Anterior cingulate cortex (tissue), 58 donors: ENCODE measurements at places on chromosomes 1 and 21.
A peak's percentile ranks its signal among the peaks of the same experiment; 100 is the strongest.

GRCh38 chr1:225519166-225519863, 91.5 kb upstream of the LBR start:
- DNase-seq = no peak

DNA sequence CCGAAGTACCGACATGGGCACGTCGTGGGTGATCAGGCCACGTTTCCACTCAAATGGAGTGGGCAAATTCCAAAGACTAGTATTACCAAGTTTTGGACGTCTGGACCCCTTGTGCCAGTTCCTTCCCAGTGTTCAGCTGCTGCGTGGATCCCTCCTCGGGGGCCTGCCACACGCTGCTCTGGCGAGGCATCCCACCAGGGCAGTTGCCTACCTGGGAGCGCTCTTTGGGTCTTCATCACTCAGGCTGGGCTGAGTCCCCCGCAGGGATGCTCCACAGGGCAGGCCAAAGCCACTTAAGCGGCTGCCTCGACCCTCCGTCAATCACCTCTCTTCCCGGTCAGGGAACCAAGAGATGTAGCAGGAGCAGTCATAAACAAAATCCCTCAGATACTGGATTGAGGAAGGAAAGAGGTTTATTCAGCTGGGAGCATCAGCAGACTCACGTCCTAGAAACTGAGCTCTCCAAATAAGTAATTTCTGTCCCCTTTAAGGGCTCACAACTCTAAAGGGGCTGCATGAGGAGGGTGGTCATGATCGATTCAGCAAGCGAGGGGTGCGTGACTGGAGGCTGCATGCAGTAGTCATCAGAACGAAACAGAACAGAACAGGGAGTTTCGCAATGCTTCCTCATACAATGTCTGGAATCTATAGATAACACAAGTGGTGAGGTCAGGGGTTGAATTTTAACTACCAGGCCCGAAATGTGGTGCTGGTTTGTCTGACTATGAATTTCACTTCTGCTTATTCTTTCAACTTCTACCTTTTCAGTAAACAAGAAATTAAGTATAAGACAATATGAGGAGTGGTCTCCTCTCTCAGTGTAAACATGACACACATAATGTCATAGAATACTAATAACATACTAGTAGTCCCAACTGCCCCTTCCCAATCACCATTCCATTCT, 998.6 kb upstream of the NCAM2 start:
- DNase-seq = no peak

DNA sequence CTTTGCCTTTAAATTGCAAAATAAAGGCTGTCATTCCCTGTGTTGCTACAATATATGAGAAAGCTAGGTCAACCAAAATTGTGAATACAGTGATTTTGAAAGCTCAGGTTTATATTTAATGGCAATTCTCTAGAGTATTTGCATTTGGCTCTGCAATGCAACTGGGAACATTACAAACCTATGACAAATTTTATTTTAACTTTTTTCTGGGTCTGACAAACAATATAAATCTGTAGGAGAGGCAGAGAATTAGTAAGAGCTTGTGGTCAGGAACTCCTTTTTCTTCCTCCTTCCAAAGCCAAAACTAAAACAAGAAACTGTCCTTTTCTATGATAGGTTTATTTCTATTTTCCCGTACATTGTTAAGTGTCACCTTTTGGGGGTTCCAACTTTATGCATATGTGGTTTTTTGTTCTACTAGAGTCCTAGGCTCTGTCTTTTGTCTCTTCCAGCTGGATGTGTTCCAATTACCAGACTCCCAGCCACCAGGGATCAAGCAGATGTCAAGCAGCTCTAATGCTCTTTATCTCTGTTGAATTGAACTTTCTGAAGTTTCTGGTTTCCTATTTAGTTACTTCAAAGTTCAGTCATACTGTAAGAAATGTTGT, 106.9 kb downstream of the ASH1L start:
- no peak for DNase-seq

GRCh38 chr1:164515231-164515630, 43.8 kb upstream of the PBX1 start:
- no peak for DNase-seq

- no peak for DNase-seq
Measured at GRCh38 chr1:219159946-219160645, 13.6 kb upstream of the LYPLAL1 start.

DNA sequence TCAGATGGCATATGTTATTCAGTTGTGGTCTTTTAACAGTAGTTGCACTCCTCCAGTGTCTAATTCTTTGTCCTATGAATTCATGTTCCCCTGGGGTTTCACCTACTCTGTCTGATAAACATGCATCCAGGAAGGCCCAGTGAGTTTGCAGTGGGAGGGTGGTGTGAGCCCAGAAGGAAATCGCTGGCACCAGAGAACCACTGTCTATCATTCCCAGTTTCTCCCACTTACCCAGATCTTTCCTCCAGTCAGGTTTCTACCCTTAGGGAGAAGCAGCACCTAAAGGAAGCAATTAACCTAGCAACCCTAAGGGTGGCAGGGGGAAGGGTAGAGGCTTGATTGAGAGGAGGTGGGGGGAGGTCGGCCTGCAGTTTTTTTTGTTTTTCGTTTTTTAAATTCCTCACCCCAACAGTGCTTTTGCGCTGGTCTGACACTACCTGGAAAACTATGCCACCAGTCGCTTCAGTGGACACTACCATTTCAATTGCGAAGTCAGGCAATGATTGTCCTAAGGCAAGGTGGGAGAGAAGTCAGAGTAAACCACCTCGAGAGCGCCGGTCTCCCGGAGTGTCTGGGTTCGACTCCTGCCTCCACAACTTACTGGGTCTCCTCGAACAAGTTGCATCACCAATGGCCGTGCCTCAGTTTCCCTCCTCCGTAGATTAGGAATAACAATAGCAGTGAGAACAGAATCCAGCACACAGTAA, 766 bp upstream of the SLC44A3 start:
- no peak for DNase-seq

- DNase-seq = peak; percentile 38
Measured at GRCh38 chr21:42254651-42255601, 36.0 kb downstream of the ABCG1 start.

- DNase-seq = no peak
Measured at GRCh38 chr1:213561870-213562269, 425.9 kb upstream of the PROX1 start.

DNA sequence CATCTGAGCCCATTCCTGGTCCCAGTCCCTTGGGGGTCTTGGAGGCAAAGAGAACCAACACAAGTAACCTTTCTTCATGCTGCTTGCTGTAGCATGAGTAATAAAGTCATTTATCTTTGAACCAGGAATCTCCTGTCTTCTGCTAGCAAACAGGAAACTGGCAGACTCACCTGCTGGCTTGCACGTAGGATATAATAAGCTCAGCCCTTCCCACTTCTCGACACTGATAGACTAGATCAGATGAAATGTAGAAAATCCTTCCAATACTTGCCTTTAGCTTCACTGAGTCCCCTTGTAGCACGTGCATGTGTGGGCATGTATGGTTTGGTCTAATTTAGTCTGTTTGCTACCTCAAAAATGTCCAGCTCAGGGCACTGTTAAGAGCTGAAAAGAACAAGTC, 6.5 kb upstream of the TFF2 start:
- no peak for DNase-seq

DNA sequence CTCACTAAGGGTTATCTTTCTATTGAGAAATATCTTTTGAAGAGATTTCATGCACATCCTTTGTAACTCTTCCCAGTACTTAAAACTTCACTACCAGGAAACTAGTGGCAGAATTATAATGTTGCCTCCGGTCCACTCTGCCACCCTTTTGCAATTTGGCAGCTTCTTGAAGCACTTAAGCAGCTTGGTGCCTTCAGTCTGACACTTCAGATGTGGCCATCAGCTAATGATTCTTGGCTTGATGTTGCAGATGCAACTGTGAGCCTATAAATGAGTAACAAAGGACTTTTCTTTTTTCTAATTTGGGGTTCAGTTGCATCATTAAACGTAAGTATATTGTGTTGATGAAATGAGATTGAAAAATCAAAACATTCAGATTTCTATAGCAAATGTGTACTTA, 187.5 kb upstream of the C21orf91 start:
- no peak for DNase-seq

- DNase-seq = no peak
Measured at GRCh38 chr1:76046149-76046548, 28.4 kb upstream of the ST6GALNAC3 start.

DNA sequence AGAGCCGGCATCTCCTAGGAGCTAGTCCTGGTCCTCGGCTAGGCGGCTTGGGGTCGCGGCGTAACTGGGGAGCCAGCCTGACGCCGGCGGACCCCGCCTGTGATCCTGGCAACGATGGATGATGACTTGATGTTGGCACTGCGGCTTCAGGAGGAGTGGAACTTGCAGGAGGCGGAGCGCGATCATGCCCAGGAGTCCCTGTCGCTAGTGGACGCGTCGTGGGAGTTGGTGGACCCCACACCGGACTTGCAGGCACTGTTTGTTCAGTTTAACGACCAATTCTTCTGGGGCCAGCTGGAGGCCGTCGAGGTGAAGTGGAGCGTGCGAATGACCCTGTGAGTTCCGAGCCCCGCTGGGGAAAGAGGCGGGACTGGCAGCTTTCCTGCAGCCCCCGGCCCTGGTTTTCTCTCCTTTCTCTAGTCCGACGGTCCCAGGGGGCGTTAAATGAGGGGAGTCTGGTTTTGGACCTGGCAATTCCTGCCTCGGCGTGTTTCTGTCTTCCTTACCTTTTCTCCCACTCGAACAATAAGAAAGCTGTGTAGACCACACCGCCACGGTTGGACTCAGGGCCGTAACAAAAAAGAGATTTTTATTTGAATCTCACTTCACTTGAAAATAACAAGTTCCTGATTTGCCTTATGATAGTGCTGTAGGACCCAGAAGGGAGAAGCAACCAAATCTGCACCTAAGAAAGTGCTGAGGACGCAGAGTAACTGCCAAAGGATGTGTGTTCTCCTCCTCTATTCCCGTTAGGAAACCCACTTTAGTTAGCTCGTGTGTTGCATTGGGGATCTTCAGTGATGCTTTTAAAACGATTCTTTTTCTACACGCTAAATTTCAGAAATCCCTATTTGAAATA, at the start of gene SPRTN:
Gene SPRTN (plus strand): TSS at position 24 of the 859 bp plus-strand sequence. CDS start 91 bp downstream, at position 115.
- DNase-seq = no peak

DNA sequence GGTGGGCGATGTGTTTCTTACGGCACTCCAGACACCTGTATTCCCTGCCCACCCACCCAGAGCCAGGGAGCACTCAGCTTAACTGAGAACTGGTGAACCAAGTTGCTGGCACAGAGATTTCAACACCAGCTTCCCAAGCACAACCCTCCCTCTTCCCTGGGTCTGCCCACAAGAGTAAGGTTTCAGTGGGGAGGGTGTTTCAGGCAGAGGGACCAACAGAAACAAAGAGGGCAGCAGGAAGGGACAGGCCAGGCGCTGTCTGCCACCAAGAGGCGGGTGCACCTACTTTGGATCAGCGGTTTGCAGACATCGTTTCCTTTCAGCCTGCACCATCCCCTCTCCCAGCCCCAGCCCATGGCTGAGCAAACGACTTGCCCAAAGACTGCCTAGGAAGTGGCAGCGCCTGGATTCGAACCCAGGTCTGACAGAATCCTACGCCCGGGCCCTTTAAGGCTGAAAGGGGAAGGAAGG, 21.9 kb upstream of the ALDH4A1 start:
- DNase-seq = peak; percentile 49

DNA sequence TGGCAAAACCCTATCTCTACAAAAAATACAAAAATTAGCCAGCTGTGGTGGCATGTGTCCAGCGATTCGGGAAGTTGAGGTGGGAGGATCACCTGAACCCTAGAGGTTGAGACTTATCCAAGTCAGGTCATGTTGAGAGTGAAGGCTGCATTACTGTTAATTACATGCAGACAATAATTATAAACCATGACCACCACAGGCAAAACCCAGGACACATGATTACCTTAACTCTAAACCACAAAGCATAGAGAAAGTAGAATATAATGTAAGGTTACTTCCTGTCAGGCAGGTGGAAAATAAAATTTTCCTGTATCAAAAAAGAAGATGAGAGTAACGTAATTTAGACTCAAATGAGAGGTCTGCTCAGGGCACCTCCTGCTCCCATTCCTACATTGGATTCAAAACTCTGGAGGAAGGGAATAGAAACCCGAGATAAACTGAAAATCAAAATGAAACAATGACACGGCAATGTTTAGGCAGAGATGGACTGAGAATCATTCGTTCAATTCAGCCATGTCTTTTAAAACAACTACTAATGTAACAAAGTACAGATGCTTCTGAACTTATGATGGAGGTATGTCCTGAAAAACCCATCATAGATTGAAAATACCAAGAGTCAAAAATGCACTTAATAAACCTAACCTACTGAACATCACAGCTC, 33.6 kb downstream of the RGS8 start:
- DNase-seq = no peak

DNA sequence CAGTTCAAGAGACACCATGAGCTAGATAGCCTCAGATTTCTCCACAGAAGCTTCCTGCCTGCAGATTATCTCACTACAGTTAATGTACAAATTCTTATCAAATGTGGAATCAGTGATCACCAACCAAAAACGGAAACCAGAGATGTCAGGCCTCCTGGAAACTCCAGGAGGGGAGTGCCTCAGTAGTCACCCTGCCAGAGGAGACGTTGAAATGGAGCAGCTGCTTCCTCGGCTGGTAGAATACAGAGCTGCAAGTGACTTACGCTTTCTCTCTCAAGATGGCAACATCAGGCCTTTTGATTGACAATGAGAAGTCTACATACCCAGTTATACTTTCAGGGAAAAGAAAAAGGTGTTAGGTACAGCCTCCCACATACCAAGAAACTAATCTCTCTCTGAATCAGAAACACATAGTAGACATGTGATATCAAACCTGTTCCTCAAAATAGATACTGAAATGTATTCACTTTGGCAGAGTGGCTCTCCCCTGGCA, 52.2 kb downstream of the ACP6 start:
- DNase-seq = no peak

DNA sequence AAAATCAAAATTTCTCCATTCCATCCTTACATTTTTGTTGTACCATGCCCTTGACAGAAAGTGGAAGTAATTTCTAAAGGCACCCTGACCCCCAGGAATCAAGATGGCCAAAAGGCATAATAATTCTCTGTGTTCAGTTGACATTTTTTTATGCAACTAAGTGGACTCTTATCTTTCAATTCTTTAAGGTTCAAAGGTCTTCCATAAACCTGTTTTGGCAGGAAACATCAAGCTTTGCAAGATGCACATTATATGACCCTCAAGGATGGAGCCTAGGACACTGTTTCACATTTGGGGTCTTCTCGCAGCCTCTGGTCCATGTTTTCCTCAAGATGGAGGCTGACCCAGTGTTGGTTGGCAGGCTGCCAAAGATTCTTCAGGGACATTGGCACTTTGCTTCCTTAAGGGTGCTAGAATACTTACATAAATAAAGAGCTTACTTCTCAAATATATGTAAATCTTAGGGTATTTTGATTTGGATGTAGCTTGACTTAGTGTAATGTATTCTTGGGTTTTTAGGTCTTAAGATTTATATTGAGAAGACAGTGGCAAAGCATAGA, 48.0 kb upstream of the COG2 start:
- no peak for DNase-seq

GRCh38 chr1:116565222-116565621, 5.6 kb downstream of the CD58 start:
- no peak for DNase-seq
